Activated T-cell treated with anti-CD3 and anti-CD28 coated beads, Interleukin-2, amount 50 U/mL, for 72 hours (primary cell): ENCODE measurements at places on chromosomes 1 and 21.
A peak's percentile ranks its signal among the peaks of the same experiment; 100 is the strongest.

DNA sequence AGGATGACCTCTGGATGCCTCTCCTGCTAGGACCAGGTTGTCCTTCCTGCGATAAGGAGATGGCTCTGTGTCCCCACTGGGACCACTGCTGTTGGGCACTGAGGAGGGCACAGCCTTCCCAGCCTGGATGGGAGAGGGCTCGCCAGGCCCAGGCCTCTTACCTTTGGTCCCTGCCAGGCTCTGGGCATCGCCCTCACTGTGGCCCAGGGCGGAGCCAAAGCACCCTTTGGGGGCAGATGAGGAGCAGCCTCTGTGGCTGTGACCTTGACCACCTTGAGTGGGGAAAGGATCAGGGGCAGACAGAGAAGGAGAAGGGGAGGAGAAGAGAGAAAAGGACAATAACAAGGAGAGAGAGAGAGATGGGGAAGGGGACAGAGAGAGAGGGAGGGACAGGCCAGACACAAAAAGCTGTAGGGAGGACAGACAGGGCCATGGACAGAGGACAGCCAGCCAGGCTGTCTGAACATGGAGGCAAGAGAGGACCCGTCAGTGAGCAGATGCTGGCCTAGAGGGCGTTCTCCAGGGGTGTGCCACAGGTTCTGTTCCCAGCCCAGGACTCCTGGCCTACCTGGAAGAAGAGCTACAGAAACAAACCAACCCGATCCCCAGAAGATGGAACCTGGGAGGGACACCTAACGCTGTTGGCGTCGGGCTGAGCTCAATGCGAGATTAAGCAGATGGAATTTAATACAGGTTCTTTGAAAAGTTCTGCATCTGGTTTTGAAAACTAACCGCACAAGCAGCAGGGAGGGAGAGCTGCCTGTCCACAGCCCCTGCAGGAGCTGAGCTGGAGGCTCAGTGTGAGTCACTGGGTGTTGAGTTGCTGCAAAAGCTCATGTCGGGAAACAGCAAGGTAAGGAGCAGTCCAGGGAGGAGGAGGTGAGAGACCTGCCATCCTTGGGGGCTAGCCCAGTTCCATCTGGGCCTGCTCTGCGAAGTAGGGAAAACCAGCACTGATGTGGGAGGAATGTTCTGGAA, 262.1 kb downstream of the PTPRU start:
- no peak for DNase-seq

DNA sequence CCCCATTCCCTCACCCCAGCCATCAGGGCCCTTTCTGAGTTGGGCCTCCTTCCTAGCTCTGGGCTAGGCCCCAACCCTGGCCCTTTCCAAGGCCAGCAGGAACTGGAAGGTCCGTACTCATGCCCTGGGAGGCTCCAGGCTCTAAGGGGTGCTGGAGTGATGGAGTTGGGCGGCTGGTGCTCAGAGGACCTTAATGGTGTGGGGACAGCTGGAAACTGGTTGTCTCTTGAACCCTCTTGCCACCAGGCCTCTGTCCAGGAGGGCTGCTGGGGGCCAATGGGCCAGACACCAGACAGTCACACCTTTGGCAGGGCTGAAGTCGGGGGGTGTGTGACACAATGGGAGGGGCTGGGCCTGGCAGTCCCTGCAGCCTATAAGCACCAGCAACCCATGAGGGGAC, 9.2 kb upstream of the PADI1 start:
- DNase-seq, result no peak

- DNase-seq, result no peak
Measured at GRCh38 chr1:205842229-205842628, 7.7 kb downstream of the PM20D1 start.

DNA sequence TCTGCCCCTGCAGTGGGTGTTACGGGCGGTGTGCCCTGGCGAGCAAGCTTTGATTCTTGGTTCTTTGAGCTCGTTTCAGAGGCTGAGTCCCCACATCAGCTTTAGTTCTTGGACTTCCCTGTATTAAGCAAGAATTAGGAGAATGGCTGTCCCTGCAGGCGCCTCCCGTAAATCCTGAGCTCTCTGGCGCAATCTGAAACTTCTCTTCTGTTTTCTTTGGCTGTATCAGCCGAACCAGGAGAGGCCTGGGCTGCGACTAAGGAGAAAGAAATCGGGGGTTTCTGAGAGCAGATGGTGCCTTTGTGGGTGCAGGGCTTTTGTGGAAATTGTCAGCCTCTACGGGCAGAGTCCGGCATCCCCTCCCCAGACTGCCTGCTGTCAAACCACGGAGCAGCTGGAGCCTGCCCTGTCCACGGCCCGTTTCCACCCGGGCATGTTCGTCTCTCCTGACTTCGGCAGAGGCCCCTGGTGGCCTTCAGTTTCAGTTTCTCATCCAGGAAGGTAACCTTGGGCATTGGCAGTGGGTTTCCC, 17.9 kb downstream of the CSTB start:
- no peak for DNase-seq

DNA sequence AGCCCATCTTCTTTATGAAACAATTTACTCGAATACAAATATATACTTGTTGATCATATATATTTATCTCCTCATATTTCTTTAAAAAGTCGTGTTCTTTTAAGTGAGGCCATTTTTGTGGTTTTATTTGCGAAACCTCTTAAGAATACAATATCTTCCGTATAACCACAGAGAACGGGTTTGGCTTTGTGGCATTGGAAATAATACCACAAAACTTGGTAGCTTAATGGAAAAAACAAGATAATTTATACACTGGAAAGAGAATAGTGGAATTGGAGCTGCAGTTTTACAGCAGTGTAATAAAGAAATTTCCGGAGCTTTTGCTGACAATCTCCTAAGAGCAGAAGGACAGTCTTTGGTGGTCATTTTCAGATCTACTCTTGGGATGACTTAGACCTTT, 29.4 kb downstream of the PTGFR start:
- DNase-seq, result no peak

DNA sequence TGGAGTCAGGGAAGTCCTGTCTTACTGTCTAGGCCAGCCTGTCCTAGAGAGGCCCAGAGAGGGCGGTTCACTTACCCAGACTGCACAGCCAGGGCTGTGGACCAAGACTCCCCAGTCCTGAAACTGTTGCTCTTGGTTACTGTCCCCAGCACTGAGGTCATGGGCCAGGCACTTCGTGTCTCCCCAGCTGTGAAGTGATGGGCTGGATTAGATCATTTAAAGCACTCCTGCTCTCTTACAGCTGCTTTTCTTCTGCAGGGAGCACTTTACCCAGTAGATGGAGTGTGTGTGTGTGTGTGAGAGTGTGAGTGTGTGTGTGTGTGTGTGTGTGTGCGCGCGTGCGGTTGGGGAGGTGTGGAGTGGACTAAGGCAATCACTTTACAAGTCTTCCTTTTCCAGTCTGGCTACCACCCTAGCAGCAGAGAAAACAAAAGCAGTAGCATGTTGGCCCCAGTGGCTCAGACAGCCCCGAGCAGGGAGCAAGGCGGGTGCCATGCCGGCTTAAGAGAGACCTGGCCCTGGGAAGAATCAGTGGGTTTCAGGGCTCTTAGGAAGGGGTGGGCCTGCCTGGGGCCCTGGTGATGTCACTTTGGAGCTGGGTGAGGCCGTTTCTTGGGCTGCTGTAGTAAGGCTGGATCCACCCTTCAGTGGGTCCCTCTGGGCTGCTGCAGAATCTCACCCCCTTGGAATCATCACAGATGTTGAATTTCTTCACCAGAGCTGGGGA, 2.4 kb downstream of the SPSB1 start:
- DNase-seq, result peak; percentile 45

DNA sequence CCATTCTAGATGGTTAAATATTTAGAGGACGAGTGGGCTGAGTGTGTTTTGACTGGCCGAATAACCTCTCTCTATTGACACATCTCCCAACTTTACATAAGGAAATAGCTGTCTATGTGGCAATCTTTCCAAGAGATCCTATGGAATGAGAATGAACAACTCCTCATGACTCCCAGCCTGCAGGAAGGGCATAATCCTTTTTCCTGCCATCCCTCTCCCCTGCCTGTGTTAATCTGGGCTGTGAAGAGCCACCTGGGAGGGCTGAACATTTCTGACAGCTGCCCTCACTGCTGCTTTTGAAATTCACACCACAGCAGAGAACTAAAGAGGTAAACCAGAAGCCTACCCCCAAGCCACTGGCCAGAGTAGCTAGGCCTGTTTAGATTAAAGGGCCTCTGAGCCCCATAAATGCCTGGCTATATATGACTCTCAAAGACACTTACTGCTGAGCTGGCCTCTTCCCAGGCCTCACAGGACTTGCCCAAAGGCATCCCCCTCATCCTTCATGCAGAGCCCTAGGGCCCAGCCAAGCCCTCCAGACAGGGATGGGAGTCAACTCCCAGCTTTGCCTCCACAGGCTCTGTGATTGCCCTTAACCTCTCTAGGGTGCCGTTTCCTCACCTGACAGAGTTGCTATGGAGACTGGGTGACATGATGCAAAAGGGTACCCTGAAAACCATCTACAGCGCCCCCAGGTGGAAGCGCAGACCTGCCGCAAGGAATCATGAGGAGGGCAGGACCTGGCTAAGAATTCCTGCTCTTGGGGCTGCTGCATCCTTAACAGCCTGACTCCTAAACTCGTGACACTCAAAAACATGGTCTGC, 42.0 kb upstream of the LDLRAP1 start:
- DNase-seq, result peak; percentile 19

DNA sequence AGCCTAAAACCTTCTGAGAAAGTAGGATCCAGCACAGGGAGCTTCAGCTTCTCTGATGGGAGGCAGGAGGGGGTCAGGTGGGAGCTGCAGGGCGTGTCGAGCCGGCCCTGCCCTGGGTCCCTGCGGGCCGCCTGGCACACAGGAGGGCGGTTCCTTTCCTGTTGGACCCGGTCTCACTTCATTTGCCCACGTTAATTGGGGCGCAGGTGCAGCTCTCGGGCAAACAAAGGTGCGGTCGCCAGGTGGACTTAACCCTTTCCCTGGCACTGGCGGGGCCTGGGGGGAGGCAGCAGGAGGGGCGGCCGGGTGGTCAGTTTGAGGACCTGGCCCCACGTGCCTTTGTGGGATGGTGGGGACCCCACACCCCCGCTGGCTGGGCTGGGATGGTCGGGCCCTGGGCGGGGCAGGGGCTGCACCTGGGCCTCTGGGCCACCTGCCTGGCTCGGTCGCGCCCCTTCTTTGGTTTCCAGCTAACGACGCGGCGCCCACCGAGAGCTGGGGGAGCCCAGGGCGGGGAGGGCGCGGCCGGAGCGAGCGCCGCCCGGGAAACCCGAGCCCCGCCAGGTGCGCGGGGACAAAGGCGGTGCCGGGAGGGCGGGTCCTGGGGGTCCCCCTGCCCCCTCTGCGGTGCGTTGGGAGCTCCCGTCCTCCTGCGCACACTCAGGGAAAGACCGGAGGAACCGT, 20.8 kb upstream of the C1orf159 start:
- peak; percentile 26 for DNase-seq

DNA sequence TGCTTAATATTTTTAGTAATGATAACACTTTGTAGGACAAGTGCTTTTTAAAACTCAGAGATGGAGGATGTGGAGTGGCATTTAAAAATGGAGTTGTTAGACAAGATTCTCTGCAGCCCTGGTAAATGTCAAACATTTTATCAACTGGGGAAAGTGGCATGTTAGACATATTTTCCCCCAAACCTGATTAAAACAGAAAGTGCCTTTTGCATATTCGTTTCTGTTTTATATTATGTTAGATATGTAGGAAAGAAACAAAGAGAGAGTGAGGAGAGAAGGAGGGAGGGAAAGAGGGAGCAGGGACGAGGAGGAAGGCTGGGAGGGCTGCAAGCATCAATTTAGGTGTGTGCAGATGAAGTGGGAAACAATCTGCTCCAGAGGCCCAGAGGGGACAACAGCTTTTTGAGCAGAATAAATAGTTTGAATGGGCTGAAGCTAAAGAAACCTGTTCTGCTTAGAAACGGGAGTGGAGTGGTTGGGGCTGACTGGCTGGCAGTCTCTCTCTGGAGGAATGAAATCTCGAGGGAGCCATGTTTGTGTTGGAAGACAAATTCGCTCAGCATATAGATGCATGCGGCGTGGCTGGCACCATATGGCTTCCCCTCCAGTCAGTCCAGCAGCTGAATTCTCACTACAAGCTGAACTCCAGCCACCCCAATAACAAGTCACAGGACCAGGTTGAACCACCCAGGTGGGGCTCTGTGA, 502.2 kb downstream of the AJAP1 start:
- DNase-seq, result no peak

- peak; percentile 78 for DNase-seq
Measured at GRCh38 chr1:151839457-151840403, at the start of gene C2CD4D. Gene C2CD4D (minus strand): TSS chr1:151839820. CDS start chr1:151838989, 831 bp downstream.

DNA sequence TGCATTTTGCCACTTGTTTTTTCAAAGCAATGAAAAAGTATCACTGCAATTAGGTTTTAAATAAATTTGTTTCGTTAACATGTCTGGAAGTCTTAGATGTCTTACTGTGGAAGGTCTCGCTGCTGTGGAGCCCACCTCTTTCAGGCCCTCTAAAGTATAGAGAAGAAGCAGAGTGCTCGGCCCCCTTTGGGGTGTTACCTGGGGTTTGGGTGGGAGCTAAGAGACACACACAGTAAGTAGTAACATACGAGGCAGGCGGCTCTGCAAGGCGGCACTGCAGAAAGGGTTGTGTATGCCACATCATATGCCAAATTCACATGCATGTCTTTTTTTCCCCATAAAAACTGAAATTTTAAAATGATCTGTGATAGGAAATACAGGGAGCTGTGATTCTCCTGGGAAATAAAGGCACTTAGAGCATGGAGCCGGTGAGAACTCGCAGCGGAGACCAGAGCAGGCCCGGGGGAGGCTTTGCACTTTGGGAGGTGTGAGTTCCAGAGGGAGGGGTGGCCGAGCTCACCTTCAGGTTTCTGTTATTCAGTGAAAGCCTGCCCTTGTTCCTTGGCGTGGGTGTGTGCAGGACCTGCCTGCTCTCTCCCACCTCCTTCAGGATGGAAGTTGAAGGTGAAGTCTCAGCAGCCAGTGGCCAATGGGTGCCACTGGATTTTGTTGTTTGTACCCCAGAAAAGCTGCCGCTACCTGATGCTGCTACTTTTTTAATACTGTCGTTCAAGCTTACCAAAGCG, 35.7 kb upstream of the PWP2 start:
- DNase-seq, result no peak

- no peak for DNase-seq
Measured at GRCh38 chr1:200415789-200416593, 6.2 kb upstream of the ZNF281 start.

DNA sequence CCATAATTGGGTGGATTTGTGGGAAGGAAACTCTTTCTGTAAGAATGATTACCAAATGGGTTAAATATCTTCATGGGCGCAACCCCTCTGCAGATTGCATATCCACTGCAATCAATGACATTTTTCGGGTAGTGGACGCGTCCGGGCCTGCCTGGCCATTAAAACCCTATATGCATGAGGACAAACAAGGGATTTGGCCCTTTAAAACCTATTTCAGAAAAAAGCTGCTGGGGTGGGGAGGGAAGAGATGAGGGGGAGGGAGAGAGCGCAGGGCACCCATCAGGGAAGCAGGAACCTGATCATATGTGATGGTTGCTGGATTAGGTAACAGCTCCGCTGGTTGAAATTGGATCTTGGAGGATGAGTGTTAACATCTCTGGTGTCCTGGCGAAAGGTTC, 228.8 kb downstream of the PBX1 start:
- no peak for DNase-seq

- DNase-seq, result no peak
Measured at GRCh38 chr1:2085080-2085479, 34.9 kb downstream of the PRKCZ start.

DNA sequence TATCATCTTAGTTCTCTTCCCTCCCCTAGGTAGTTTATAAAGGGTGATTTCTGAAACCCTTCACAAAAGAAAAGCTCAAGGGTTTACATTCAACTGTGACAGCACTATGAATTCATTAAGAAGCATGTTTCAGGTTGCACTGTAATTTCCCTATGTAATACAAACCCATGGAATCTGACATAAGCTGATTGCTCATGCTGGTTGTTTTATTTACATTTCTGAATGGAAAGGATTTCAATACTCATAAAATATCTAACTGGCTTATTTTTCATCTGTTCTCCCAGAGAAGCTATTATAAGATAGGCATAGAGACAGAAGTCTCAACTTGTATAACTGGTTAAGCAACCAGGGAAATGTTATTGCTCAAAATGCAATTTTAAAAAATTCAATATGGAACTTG, 20.5 kb downstream of the WNT2B start:
- DNase-seq, result no peak
